ENCODE measurements at places on chromosomes 5 and 9. TPM values are rescaled to one million over a fixed set of nuclear protein-coding genes. Genes with fewer than 3 reads are reported as not detected.
A peak's percentile ranks its signal among the peaks of the same experiment; 100 is the strongest.

Gene DOCK2
- 6.5 TPM for total RNA-seq

- peaks cover 23% of the 10 kb centered on the region for H3K4me1 ChIP-seq
- H3K27me3 ChIP-seq, result no peaks in the 10 kb centered on the region
- H3K36me3 ChIP-seq, result no peaks in the 10 kb centered on the region
- H3K27ac ChIP-seq, result no peak overlapping the region
- DNase-seq, result no peak
These were observed 381.4 kb downstream of the CTNND2 start for GRCh38 chr5:11522796-11523195.

DNA sequence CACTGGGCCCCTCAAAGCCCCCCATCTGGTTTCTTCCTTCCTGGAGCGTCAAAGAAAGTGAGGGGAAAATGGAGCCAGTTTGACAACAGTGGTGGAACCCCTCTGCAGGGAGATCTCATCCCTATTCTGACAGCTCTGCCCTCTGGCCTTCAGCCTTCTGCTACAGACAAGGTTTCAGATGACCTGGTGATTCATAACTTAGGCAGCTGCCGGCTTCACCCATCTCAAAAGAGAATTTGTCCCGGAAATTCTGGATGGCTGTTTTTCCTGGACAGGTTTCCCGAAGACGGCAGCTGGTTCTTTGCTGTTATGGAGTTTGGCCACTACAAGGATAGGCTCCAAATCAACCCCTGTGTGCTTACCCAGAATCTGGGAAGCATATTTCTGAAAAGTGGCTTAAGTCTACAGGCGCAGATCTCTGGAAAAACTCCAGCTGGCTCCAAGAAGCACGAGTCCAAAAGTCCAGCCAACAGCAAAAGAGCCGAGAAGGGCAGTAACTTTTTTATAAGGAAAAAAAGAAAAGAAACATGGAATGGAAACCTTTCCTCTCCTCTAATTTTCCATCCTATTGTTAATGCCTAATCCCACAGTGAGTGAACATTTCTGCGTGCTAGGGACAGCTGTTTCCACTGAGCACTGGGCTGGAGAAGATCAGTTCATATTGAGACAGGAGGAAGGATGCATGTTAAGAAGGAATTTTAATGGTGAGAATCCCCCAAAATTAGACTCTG is 54.5 kb downstream of the ZNF366 start:
- H3K27me3 ChIP-seq, result peaks cover 5% of the 10 kb centered on the region
- peaks cover 66% of the 10 kb centered on the region for H3K36me3 ChIP-seq
- peak overlapping the region; percentile 99 for H3K27ac ChIP-seq
- peaks cover 73% of the 10 kb centered on the region for H3K4me1 ChIP-seq

Gene ACTBL2
- not detected for total RNA-seq

- DNase-seq, result no peak
- H3K27ac ChIP-seq, result no peak overlapping the region
- H3K4me1 ChIP-seq, result no peaks in the 10 kb centered on the region
- no peak overlapping the region for H3K4me3 ChIP-seq
- H3K36me3 ChIP-seq, result no peaks in the 10 kb centered on the region
These were observed 10.9 kb upstream of the SLC24A2 start for GRCh38 chr9:19799784-19800183.

Gene ZNF658
- total RNA-seq, result 10.0 TPM

GRCh38 chr9:38086496-38086895 is 17.5 kb upstream of the SHB start:
- no peak for DNase-seq
- H3K27me3 ChIP-seq, result peaks cover 5% of the 10 kb centered on the region
- H3K27ac ChIP-seq, result no peak overlapping the region
- no peak overlapping the region for H3K4me3 ChIP-seq
- no peaks in the 10 kb centered on the region for H3K36me3 ChIP-seq

Gene PCDHGA6
- 3.9 TPM for total RNA-seq

DNA sequence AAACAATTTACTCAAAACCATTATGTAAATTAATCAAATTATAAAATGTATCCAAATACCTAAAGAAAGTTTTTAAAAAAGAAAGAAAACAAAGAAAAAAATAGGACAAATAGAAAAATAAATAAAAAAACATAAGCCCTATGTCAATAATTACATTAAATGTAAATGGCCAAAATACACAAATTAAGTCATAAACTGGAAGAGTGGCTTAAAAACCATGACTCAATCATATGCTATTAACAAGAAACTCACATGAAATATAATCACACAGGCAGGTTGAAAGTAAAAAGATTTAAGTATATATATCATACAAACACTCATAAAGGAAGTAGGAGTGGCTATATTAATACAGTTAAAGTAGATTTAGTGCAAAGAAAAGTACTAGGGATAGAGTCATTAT is 95.3 kb downstream of the PRELID2 start:
- no peak for DNase-seq
- H3K4me3 ChIP-seq, result no peak overlapping the region
- H3K27ac ChIP-seq, result no peak overlapping the region
- H3K4me1 ChIP-seq, result no peaks in the 10 kb centered on the region

GRCh38 chr9:75001719-75002421 is 26.2 kb downstream of the CARNMT1 start:
- H3K4me1 ChIP-seq, result no peaks in the 10 kb centered on the region
- no peaks in the 10 kb centered on the region for H3K27me3 ChIP-seq
- no peak overlapping the region for H3K27ac ChIP-seq

GRCh38 chr9:122051351-122052321 is 41.5 kb downstream of the TTLL11 start:
- H3K4me3 ChIP-seq, result no peak overlapping the region
- H3K27ac ChIP-seq, result no peak overlapping the region
- no peaks in the 10 kb centered on the region for H3K27me3 ChIP-seq
- no peak for DNase-seq
- no peaks in the 10 kb centered on the region for H3K4me1 ChIP-seq

GRCh38 chr5:179777909-179778308 is 15.9 kb upstream of the LTC4S start:
- DNase-seq, result no peak
- H3K36me3 ChIP-seq, result peaks cover 42% of the 10 kb centered on the region
- peaks cover 5% of the 10 kb centered on the region for H3K27me3 ChIP-seq
- no peak overlapping the region for H3K4me3 ChIP-seq
- peaks cover 6% of the 10 kb centered on the region for H3K4me1 ChIP-seq
- H3K27ac ChIP-seq, result peak overlapping the region; percentile 63

GRCh38 chr5:26681861-26682260 is 356.5 kb downstream of the CDH9 start:
- H3K4me3 ChIP-seq, result no peak overlapping the region
- H3K27ac ChIP-seq, result no peak overlapping the region
- no peaks in the 10 kb centered on the region for H3K4me1 ChIP-seq

DNA sequence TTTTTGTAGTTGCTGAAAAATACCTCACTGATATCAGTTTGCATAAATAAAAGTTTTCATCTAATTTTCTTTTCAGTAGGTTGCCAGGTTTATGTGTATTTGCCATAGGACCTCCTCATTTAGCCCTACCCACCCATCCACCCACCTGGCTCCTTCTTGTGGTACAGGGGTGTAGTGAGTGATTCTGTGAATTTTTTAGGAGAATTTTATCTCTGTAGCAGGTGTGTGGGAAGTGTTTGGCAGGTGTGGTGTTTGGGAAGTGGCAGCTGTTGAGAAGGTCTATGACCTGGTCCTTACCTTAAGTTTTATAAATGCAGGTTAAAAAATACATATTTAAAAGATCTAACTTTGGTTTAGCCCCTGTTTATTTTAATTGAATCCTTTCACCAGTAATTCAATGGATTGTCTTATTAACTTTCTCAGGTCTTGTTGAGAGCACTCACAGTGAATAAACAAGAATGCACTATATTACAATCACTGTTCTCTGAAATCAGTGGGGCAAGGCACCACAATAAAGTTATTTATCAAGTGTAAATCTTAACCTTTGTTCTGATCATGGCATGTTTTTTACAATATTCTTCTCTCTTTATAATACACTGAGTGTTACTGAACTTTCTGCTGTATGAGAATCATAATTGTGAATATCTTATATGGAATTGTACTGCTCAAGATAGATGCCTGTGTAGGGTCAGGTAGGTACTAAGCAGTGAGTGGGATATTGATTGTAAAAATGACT is 189.1 kb downstream of the WDR70 start:
- H3K27ac ChIP-seq, result no peak overlapping the region
- H3K4me1 ChIP-seq, result no peaks in the 10 kb centered on the region
- no peak overlapping the region for H3K4me3 ChIP-seq
- H3K36me3 ChIP-seq, result no peaks in the 10 kb centered on the region

GRCh38 chr5:159527546-159528254 is 197.4 kb upstream of the IL12B start:
- no peak for DNase-seq
- no peaks in the 10 kb centered on the region for H3K36me3 ChIP-seq
- no peaks in the 10 kb centered on the region for H3K4me1 ChIP-seq
- H3K4me3 ChIP-seq, result no peak overlapping the region
- H3K27me3 ChIP-seq, result no peaks in the 10 kb centered on the region

GRCh38 chr5:892394-893136 is at the start of the genes BRD9 and TRIP13:
Gene BRD9 (minus strand): TSS chr5:892801. CDS start chr5:892657, 144 bp downstream.
Gene TRIP13 (plus strand): TSS chr5:892884. CDS start chr5:892999, 115 bp downstream.
- H3K4me1 ChIP-seq, result peaks cover 10% of the 10 kb centered on the region
- H3K27ac ChIP-seq, result peak within 1 kb of the TSS; percentile 91
- DNase-seq, result peak; percentile 85
- H3K4me3 ChIP-seq, result peak within 1 kb of the TSS; percentile 93
- H3K27me3 ChIP-seq, result peaks cover 9% of the 10 kb centered on the region

Gene SMC5
- total RNA-seq, result 26.5 TPM

GRCh38 chr5:1005249-1005851 is 3.3 kb upstream of the NKD2 start:
- no peak overlapping the region for H3K4me3 ChIP-seq
- peaks cover 11% of the 10 kb centered on the region for H3K4me1 ChIP-seq
- no peak overlapping the region for H3K27ac ChIP-seq
